ENCODE measurements at places on chromosomes 12 and 14. TPM values are rescaled to one million over a fixed set of nuclear protein-coding genes. Genes with fewer than 3 reads are reported as not detected.

Gene LRRC9
- total RNA-seq: not detected

Gene ACOT6
- not detected for total RNA-seq

Gene CCDC63
- total RNA-seq: not detected

Gene RERGL
- total RNA-seq: not detected

Gene ARG2
- total RNA-seq: 1.9 TPM

Measured in A549 treated with Mapracorat at 1 μM for 4 hours (cell line).